ENCODE measurements at places on chromosomes 16 and 17.

DNA sequence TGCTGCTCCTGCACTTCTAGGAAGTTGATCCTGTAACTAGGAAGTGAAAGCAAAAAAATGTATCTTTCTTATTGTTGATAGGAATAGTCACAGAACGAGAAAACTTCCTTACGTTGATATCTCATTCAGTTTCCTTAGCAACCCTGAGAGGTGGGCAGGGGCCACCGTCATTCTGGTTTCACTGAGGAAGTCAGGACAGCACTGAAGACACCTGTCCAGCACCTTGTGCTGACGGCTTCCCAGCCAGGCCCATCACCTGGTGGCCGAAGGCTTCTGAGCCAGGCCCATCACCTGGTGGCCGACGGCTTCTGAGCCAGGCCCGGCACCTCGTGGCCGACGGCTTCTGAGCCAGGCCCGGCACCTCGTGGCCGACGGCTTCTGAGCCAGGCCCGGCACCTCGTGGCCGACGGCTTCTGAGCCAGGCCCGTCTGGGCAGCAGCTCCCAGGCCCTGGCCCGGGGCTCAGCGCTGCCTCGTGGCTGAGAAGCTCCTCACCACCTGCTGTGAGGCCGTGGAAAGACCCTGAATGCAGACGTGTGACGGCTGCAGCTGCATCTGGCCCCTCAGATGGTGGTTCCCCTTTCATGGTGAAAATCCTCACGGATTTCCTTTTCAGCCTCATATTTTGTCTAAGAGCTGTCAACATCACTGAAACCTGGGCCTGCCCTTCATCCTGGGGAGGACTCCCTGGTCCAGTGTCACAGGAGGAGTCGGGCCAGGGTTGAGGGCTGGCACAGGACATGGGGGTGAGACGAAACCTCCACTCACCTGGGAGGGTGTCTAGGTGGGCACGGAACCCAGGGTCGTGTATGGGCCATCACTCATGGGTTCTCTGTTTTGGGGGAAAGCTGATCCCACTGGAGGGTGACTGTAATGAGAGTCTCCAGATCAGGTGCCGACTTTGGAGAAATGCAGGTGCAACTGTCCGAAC is 33.0 kb upstream of the ZNF750 start:
- DNase-seq = no peak

GRCh38 chr16:58940609-58941008 is 206.5 kb upstream of the GOT2 start:
- no peak for DNase-seq

- no peak for DNase-seq
These were observed 69.0 kb downstream of the RTN4RL1 start for GRCh38 chr17:1956134-1956533.

GRCh38 chr17:64218066-64218465 is 45.0 kb downstream of the TEX2 start:
- DNase-seq = peak; percentile 4

DNA sequence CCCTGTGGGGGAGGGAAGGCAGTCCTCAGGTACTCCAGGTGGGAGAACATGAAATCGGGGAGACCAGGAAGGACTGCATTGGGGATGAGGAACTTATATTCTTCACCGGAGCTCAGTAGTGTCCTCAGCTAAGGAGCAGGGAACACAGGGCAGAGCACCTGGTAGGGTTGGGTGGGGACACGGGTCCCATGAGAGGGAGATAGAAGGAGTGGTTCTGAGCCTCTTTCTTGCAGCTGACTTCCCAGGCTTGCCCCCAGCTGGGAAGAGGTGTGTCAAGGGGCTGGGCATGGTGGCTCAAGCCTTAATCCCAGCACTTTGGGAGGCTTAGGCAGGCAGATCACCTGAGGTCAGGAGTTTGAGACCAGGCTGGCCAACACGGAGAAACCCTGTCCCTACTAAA is 2.1 kb downstream of the FHOD1 start:
- no peak for DNase-seq

DNA sequence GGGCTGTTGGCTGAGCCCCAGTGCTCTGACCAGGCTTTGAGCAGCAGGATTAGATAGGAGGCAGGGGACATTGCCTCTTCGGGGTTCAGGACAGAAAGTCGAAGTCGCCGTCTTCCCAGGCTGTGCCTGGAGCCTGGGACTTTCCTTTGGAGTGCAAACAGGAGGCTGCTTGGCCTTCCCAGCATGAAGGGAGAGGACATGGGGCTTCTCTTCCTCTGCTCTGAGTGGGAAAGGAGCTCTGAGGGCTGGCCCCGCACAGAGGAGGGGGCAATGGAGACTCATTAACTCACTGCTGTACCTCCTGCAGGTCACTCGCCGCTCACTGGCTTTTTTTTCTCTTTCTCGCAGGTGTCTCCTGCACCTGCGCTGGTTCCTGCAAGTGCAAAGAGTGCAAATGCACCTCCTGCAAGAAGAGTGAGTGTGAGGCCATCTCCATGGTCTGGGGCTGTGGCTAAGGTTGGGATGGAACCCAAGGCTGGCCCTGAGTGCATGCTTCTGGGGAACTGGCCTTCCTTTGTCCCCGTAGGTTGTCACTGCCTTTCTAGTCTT is 642 bp downstream of the MT1F start:
- no peak for DNase-seq

DNA sequence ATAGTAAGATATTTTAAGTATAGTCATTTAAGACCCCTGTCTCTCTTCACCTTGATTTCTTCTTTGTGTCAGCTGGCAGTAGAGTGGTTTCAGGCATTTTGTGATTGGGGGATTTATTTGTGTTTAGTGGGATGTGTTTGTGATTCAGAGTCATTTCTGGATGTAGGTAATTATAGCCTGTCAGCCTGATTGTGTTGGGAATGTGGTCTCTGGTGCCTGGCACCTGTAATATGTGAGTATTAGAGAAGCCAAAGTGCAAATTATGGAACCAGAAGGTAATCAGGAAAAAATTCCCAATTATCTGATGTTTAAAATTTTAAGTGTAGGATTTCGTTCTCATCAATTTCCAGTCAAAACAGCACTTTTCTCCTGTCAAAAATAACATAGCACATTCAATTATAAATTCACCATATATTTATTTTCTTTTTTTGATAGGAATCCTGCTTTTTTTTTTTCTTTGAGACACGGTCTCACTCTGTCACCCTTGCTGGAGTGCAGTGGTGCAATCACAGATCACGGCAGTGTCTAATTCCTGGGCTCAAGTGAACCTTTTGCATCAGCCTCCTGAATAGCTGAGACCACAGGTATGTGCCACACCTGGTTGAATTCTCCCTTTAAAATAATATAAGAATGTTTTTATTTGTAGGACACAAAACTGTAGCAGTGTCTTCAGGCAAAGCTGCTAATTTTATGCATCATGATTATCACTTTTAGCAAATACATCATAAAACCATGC is 42.7 kb downstream of the ATF7IP2 start:
- no peak for DNase-seq

- DNase-seq = no peak
These were observed 41.1 kb upstream of the DHX8 start for GRCh38 chr17:43442711-43443110.

- no peak for DNase-seq
These were observed 2.5 kb upstream of the ABCC12 start for GRCh38 chr16:48158296-48158695.

- no peak for DNase-seq
These were observed 111.7 kb upstream of the CCL2 start for GRCh38 chr17:34143430-34143829.

- DNase-seq = no peak
These were observed at the start of gene ALOX12B for GRCh38 chr17:8087075-8087951. Gene ALOX12B, minus strand, starts transcription at chr17:8087716. Its CDS starts 274 bp downstream, at chr17:8087442.

DNA sequence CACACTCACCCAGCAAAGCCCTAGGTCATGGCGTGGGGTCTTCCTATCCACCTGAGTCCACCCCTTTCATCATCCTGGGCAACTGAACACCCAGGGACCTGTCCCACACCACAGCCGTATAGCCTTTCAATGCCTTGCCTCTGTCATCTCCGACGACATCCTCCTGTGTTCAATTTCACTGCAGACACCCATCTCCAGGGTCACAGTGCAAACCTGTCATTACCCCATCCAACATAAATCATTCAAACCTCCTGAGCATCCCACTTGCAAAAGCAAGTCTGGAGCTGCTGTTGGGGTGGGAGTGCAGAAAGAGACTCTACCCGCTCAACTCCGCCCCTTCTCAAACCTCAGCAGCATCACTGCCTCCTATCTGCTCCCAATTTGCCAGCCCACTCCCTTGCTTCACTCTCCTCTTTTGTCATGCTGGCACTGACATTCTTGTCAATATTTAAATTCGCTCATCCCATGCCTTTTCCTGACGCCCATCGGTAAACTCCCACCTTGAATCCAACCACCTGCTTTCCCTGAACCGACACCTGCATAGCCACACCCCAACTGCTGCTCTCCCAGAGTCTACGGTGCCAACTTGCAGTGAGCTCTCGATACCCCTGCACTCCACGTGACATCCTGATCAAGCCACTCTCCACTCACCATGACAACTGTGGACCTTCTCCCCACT is 37.0 kb downstream of the MARF1 start:
- no peak for DNase-seq

GRCh38 chr17:77829843-77830799 is 128.4 kb upstream of the TNRC6C start:
- no peak for DNase-seq

DNA sequence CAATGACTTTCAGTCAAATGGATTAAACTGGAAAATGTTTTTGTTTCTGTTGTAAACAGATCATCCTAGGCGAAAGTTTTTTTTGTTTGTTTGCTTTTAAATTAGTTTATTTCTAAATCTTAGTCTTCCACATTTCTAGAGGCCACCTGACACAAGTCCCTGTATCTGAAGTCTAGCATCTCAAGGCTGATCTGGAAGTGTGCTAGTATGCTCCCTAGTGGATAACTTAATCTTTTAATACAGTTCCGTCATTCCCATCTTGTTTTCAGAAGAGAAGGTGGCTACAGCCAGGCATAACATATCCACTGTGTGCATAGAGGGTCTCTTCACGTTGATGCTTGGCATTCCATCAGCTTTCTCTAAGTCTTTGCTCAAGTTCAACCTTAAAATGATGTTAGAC is 7.6 kb downstream of the IFT20 start:
- DNase-seq = no peak

DNA sequence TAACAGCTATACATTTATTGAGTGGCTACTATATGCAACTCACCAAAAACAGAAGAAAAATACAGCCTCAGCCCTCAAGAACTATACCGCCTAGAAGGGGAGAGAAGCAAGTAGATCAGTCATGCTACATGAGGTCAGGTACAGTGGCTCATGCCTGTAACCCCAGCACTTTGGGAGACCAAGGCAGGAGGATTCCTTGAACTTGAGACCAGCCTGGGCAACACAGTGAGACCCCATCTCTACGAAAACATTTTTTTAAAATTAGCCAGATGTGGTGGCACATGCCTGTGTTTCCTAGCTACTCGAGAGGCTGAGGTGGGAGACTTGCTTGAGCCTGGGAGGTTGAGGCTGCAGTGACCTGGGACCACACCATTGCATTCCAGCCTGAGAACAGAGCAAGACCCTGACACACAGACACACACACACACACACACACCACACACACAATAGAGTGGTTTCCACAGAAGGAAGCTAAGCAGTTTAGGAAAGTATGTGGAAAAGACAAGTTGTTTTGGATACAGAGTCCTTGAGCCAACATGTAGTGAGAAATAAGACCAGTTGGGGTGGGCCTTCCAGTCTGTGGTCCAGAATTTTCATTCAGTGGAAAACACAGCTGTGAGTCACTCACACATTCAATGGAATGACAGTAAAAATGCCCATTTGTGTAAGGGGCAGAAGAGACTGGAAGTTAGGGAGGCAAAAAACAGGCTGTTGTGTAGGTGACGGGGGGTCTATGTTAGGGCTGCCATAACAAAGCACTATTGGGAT is 10.7 kb upstream of the SNTB2 start:
- DNase-seq = no peak

GRCh38 chr16:70396246-70396904 is 42.5 kb downstream of the ST3GAL2 start:
- DNase-seq = no peak

DNA sequence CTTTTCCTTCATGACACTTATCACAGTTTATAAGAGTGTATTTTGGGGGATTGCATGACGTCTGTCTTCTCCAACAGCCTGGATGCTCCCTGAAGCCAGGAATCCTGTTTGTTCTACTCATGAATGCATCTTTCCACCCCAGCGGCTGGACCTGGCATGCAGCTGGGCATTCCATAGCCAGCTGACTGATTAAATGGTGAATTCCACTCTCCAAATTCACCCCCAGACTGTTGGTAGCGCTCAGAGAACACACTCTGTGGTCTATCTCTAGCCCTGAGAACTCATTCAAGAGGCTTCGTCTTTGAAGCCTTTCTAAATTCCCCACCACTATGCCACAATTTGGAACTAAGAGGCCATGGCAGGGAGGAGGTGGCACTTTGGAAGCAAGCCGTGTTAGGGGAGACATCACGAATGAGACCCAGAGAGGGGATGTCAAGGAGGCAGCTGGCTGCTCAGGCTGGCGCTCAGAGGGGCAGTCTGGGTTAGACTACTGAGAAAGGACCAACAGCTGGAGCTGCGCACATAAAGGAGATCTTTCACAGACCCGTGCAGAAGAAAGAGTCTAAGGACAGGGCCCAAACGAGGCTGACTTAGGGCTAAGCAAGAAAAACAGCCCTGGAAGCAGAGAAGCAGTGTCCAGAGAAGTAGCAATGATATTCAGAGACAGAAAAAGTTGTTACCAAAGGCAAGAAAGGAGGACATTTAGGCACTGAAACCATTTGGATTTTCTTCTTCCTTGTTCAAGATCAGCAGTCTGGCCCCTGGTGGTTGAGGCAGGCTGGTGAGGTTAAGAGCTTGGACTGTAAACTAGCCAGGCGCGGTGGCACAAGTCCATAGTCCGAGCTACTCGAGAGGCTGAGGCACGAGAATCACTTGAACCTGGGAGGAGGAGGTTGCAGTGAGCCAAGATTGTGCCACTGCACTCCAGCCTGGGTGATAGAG is 42.4 kb upstream of the ZNF629 start:
- no peak for DNase-seq

GRCh38 chr17:51709694-51710633 is 448.6 kb downstream of the CA10 start:
- DNase-seq = no peak

GRCh38 chr17:29138184-29138955 is 41.8 kb downstream of the MYO18A start:
- peak; percentile 24 for DNase-seq

DNA sequence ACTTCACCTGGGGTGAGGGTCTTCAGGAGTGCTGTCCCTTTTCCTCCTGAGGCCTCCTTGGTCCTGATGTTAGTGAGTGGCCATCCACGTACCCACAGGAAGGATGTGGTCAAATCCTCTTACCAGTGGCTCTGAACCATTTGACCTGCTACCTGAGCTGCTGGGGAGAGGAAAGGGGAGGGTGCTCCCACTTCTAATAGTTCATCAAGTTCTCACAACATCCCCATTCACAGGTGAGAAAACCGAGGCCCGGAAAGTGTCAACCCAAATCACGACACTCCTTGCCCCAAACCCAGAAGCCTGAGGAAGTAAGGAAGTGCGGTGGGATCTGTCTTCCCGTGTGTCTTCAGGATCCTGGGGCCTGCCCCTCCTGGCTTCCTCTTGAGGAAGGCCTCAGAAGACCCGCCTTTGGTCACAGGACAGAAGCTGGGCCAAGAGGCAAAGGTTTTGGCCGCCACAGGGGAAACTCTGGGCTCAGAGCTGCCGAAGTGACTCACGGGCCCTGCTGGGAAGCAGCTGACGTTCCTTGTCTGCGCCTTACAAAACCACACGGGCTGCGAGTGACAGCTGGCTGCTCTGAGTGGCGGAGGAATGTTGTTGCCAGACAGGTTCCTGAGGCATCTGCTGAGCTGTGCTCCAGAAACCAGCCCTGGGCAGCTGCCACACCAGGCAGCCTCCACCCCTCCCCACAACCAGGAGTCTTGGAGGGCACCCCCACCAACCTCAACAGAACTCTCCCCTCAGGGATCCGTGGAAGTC is 13.9 kb upstream of the KIFC3 start:
- no peak for DNase-seq
